ENCODE measurements at places on chromosomes 13 and 19.

- peak; percentile 19 for DNase-seq
Measured at GRCh38 chr19:32581705-32582179, 752 bp downstream of the PDCD5 start.

DNA sequence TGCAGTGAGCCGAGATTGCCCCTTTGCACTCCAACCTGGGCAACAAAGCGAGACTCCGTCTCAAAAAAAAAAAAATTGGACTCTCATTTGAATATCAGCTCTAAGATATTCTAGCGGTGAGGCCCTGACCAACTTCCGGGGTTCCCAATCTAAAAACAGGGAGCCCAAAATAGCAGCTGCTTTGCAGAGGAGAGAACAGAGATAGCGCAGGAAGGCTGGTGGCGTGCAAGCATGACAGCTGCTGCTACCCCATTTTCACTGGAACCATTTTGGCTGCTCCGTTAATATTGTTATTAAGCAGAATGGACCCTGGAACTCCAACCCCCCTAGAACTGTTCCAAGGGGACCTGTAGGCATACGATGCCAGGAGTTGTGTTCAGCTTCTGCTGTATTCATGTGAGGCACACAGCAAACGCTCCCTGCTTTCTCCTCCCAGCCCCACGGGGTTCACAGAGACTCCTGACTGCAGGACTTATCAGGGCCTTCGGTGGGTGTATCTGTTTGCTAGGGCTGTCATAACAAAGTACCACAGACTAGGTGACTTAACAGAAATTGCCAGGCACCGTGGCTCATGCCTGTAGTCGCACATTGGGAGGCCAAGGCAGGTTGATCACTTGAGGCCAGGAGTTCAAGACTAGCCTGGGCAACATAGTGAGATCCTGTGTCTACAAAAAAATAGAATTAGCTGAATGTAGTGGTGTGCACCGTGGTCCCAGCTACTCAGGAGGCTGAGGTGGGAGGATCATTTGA lies 11.5 kb downstream of the STXBP2 start:
- no peak for DNase-seq

- DNase-seq, result peak; percentile 65
Measured at GRCh38 chr19:35268536-35269437, at the start of gene USF2. TSS of gene USF2 (plus strand) at chr19:35268962. CDS start at chr19:35269102, 140 bp downstream.

- DNase-seq, result no peak
Measured at GRCh38 chr13:100339411-100339940, 249.1 kb downstream of the GGACT start.

DNA sequence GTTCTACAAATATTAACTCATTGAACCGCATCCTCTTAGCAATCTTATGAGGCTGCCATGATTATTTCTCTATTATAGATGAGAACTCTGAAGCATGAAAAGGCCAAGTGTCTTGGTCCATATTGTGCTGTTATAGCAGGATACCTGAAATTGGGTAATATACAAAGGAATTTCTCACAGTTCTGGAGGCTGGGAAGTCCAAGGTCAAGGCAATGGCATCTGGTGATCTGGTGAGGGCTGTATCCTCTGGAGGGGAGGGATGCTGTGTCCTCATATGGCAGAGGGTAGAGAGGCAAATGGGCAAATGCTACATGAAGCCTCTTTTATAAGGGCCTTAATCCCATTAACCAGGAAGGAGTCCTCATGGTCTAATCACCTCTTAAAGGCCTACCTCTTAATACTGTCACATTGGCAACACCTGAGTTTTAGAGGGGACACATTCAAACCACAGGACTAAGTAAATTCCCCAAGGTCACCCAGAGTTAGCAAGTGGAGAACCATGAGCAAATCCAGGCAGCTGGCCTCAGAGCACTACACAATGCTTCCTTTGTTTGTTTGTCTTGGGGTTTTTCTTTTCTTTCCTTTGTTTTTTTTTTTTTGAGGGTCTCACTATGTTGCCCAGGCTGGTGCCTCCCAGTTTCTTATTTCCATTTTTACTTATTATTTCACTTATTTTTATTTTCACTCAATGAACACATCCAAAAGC lies 55.9 kb upstream of the LATS2 start:
- DNase-seq, result no peak

DNA sequence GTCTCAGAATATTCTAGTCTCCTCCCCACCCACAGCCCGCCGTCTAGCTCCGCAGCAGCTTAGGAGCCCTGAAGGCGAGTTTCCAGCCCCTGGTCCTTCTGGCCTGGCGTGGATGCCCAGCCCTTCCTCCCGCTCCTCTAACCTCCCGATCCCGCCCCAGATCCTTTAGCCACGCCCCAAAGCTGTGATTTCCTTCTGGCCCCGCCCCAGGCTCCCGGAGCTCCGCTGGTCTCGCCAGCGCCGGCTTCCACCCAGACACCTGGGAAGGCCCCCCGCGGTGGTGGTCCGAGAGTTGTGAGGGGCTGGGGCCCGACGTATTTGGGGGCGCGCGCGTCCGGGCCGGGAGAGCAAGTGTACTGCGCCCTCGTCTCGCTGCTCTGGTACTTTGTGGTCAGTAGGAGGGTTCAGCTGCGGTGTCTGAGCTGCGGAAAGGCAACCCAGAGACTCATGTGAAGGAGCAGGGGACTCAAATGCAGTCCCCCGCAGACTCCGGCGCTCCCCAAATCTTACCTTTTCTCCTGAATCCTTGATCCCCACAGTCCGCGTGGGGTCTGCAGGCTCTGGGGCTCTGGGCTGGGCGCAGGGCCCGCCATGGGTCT lies at the start of gene CGB7:
TSS of gene CGB7 (minus strand) at position 114 of the 599 bp plus-strand sequence. CDS start 2,374 bp downstream, outside the sequence.
- no peak for DNase-seq

DNA sequence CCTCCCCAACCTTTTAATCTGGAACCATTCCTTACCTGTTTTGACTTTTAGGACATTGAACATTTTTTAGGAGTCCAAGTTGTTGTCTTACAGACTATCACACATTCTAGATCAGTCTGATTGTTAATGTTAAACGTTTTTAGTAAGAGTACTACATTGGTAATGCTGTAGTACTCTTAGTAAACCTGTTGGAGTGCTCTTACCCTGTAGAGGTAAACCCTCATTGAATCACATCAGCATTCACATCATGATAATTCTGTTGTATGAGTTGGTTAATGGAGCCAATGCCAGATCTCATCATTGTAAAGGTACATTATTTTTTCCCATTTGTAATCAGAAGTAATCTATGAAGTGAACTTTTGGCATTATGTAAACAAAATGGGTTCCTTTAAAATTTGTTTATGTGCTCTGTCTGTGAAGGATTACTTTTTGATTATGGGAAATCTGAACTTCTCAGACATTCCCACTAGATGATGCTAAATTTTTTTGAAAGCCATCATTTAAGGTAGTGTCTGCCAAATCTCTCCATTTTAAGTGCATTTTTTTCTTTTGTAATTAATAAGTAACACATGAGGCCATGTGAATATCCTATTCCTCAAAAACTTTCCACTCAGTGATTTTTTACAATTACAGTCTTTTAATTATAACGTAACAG lies 55.2 kb downstream of the VWA8 start:
- peak; percentile 19 for DNase-seq

- no peak for DNase-seq
Measured at GRCh38 chr19:55621673-55622231, 2.6 kb downstream of the ZNF784 start.

- DNase-seq, result no peak
Measured at GRCh38 chr13:112902669-112903068, 66.3 kb upstream of the MCF2L start.

All from cerebellar cortex (tissue), 1 donor.